ENCODE measurements at places on chromosomes 6 and 20.

DNA sequence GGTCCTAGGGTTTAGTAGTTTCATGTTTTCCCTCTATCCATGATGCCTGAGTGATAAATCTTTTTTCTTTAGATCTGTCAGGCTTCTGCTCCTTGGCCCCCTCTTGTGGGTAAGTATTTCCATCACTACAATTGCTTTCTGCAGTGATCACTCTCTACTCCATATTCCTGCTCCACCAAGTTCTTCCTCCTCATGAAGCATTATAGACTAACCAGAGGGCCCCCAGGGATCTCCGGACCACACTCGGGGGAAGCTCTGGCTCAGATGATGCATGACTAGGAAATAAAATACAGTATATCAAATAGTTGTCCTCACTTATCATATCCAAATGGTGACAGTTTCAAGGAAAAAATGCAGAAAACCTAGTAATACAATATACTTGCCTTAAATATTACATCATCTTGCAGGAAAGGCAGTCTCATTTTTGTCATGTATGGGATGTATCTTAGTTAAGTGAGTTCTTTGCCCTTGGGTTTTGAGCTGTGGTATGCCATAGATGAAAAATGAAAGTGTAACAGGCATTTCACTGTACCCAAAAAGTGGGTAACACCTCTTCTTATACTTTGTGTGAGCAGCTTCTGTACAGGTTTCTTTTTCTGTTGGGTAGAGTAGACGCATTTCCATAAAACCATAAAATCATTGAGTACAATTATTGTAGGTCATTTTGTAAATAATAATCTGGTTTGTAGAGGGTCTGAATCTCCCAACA lies 200.9 kb upstream of the EYA4 start:
- DNase-seq: no peak

- peak; percentile 57 for DNase-seq
Observed at GRCh38 chr6:166194914-166195859, 27.5 kb upstream of the TBXT start.

DNA sequence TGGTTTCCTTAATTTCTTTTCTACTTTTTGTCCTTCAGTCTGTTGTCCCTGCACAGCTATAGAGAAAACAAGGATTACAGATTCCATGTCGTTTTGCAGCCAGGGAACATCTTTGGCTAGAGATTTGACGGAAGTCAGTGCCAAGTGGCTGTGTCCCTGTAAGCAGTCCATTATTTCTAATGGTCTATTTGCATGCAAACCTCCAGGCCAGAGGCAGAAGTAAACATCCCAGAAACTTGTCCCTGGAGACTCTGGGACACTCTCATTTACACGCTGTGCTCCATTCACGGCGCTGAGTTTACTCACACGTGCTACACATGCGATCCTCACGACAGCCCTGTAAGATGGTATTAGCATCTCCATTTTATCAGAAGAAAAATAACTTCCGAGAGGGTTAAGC lies 355.5 kb downstream of the PRKN start:
- DNase-seq: no peak

DNA sequence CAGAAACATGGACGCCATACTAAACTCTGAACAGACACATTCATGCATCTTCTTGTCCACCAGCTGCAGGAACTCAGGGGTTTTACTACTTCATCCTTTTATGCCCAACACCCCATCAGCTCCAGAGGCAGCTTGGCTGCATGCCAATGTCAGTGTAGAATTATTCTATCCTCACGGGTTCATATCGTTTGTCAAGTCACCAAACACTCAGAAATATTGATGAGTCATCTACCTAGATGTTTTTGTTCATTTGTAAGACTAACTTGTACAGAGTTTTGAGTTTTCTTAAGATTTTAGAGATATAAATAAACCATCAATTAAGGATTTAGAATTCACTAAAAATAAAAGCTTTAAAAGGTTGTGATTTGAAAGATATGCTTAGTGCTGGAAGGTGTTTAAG lies 590.7 kb upstream of the FLRT3 start:
- no peak for DNase-seq

DNA sequence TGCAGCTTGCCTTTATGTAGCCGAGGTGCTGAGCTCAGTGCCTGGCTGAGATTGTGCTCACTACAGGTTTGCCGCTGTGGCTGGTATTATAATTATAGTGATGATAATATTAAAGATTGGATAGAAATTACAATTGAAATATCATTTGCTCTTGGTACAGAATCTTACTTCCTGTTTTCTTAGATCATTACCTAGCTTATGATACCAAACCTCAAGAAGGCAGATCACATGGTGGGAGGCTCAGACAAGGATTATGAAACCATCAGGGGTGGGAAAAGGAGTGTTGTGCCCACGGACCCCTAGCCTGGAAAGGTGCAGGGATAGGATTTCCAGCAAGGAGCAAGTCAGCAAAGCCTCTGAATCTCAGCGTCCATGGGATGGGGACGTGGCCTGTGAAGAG lies 70.6 kb downstream of the IGF2R start:
- DNase-seq: no peak

GRCh38 chr20:49690899-49691620 lies 22.6 kb downstream of the B4GALT5 start:
- peak; percentile 76 for DNase-seq

DNA sequence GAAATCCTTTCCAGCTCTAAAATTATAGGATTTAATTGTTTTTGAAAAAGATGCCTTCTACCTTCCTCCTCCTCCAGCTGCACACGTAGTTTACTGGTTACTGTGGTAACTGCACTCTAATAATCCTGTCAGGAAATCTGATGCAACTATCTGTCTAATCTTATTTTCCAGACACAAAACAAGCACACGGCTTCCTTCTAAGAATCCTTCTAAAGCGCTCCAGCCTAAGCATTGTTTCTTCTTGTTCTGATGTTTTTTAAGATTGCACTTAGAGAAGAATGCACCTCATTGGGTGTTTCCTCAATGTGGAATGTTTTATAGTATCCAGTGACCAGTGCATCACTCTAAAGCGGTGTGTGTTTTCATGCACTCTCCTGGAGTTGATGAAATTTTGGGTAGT lies 63.6 kb downstream of the CARMIL1 start:
- DNase-seq: peak; percentile 12

DNA sequence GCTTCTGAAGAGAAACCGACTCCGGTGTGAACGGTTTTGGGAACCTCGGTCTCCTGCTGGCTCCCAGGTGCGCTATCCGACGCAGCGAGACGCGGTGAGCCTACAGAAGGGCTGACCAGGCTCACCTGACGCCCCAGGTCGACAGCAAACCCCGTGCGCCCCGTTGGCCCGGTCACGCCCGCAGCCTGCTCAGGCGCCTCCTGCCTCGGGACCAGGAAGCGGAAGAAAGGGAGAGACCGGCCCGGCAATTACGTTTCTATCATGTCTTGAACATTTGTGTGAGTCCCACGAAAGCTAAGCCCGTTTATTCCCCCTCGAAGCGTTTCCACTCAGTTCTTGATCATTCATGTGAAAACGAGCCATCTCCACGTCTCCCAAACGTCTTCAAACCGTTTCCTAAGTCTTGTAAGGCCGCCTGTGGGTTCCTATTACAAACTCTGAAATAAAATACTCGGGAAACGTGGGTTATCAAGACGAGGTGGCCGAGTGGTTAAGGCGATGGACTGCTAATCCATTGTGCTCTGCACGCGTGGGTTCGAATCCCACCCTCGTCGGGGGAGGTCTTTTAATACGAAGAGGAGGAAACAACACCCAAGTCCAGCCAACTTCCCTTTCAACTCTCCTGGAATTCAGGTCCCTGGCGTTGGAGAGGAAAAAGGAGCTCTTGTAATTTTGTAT lies 150.5 kb upstream of the PRSS16 start:
- no peak for DNase-seq

DNA sequence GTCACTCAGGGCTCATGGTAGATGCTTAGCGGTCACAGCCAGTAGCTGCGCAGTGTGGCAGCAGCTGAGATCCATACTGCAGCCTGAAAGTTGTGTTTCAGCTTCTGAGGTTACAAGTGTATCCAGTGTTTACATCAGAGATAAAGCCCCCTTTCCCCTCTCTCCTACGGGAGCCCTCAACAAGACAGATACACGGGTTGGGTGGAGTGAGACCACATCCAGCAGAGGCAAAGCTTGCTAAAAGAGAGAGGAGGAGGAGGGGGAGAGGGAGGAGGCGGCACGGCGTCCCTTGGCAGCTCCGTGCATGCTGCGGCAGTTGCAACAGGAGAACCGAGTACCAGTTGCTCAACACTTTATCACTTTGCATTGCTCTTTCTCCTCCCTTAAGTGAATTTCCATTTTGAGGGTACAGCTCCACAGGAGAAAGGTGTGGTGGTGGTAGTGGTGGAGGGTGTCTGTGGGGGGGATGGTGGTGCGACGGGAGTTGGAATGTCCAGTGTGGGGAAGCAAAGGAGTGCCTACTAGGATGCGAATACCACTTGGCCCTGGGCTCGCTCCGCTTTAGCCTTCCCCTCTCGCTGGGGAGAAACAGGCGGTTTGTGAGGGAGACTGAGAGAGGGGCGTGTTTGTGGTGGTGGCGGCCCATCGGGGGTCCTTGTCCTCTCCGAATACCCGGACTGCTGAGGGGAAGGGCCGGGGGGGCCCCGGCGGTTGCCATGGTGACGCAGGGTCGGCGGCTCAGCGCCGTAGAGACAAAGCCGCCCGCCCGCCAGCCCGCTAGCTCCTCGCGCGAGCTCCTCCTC lies 405 bp upstream of the RNF182 start:
- DNase-seq: peak; percentile 27

DNA sequence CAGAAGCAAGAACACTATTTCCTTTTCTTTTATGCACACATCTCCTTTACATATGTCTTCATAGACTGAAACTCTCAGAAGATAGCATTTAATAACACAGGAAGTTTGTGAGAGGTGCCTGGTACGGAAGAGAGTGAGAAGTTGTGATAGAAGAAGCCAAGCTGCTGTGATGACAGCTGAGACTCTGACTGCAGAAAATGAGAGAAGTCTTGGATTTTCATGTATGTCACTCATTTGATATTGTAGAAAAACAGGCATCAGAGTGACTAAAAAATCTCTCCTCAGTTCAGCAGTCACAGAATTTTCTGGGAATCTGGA lies 154.9 kb upstream of the BMP2 start:
- no peak for DNase-seq

GRCh38 chr20:2405693-2406065 lies 25.0 kb downstream of the TGM6 start:
- DNase-seq: no peak

- no peak for DNase-seq
Observed at GRCh38 chr20:47914792-47915191, 129.5 kb upstream of the SULF2 start.

GRCh38 chr6:25363427-25363826 lies 84.3 kb downstream of the CARMIL1 start:
- no peak for DNase-seq

GRCh38 chr6:117505311-117505710 lies 22.8 kb downstream of the DCBLD1 start:
- peak; percentile 77 for DNase-seq

DNA sequence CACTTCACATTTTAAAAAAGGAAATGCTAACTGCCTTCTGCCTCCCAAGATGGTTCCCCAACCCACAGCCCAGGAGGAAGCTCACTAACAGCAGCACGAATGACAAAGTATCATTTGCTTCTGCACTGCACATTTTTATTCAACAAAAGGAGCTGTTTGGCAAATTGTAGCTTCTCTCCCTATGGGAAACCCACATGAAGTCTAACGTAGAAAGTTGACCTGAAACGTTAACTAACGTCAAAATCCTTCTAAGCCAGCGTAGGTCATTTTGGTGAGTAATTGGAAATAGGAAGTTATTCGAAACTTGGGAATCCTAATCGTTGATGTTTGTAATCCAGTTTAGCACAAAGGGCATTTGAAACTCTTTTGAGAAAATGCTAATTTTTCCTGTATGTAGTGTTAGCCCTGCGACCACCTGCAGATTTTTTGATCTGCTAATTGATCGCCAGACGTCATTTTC lies 2.9 kb downstream of the SALL4 start:
- no peak for DNase-seq

- DNase-seq: no peak
Observed at GRCh38 chr6:15882915-15883314, 220.1 kb upstream of the DTNBP1 start.

DNA sequence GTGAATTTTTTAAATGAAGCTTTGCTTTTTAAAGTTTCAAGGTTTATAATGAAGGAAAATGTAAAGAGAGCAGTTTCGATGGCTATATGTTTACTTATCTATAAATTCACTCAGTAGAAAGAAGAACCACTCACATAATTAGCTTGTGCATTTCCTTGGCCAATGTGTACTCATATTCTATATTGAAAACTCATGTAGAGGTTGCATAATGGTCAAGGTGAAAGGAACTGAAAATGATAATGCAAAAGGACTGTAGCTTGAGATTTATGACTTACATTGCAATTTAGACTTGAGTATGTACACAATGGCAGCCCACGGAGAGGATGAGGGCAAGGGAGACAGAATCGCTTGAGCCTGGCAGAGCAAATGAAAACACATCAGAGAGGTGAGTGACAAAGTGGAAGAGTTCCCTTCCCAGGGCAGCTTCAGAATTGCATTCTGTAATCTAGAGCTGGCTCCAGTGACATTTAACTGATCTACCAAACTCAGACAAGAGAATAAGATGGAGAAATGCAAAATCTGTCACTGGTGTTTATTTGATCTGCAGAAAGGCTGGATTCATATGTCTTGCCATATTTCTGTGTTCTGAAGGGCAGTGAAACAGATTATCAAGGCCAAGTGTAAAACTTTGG lies 191.8 kb downstream of the TMEM200A start:
- DNase-seq: no peak

- no peak for DNase-seq
Observed at GRCh38 chr20:38762174-38762573, 13.9 kb downstream of the ACTR5 start.
